ENCODE measurements at places on chromosomes 12 and 14.

GRCh38 chr14:94707494-94707893 lies 62.4 kb downstream of the GSC start:
- no peak for DNase-seq

- DNase-seq, result no peak
Observed at GRCh38 chr12:106044773-106045172, 94.0 kb downstream of the NUAK1 start.

DNA sequence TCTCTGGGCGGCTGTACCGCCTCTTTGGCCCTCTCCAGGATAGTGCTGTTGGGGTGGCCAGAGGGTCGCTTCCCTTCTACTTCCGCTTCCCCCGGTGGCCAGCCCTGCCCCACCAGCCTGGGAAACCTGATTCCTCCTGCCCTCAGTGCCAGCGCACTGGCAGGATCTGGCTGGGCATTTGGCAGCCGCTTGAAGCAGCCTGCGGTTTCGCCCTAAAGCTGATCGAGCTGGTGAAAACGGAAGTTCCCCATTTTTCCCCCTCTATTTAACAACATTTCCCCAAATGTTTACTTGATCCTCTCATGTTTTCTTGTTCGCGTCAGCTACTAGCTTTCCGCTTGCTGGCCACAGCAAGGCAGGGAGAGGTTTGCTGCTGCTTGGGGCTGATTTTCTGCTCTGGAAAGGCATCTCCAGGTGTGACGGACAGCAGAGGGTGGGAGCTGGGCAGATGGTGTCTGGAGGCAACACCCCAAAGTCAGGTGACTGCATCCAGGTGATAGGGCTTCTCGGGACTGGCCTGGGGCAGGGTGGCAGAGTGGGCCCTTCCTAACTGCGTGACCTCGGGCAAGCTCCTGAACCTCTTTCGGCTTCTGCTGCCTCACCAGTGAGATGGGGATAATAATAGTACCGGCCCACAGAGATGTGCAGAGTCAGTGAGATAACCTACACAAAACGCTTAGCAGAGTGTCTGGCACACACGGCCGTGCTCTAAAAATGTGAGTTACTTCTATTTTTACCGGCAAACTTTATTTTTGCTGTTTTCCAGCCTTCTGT lies 53.1 kb downstream of the TSPAN9 start:
- no peak for DNase-seq

DNA sequence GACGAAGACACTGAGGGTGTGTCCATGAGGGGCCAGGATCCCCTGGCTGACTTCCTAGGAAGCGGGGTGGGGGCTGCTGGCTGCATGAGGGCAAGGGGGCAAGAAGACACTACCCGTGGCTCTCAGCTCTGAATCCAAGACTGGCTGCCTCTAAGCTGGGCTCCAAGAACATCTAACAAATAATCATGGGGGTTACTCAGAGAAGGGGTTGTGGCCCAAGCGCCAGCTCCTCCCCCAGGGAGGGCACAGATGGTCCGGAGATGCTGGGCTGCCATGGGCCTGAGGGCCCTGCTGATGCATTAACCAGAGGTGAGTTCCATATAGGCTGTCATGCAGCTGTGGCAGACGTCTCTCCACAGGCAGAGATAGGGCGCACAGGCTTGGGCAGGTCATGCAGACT lies 14.3 kb downstream of the SYNDIG1L start:
- DNase-seq, result no peak

GRCh38 chr14:77109656-77110055 lies 11.6 kb downstream of the CIPC start:
- DNase-seq, result no peak

GRCh38 chr12:132236930-132237771 lies 92.2 kb downstream of the GALNT9 start:
- DNase-seq, result no peak

DNA sequence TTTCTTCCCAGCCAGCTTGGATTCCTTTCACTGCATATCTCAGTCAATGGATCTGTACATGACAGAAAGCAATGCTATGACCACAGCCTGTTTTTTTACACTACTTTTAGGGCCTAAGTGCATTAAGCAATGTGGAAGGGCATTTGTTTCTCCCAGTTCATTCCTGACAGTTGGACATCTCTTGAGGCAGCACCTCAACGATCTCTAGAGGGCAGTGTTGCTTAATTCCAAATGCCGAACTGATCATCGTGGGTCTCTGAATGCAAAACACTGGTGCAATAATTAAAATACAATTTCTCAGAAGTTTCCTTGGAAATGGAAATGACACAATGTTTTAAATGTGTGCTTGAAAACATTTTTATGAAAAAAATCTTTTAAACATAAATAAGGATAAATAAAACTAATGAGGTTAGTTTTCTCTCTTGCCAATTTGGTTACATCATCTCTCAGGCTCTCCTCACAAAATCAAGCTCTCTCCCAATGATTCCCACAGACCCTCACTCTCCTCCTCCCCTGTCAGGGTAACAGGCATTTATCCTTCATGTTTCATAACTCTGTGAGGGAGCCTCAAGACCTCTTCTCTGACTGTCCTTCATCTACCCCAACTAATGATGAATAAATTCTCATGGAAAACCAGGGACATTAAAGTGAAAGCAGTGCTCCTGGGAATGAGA lies 192.4 kb upstream of the SLC16A7 start:
- peak; percentile 39 for DNase-seq

- DNase-seq, result peak; percentile 10
Observed at GRCh38 chr12:88111074-88111652, 30.7 kb downstream of the CEP290 start.

DNA sequence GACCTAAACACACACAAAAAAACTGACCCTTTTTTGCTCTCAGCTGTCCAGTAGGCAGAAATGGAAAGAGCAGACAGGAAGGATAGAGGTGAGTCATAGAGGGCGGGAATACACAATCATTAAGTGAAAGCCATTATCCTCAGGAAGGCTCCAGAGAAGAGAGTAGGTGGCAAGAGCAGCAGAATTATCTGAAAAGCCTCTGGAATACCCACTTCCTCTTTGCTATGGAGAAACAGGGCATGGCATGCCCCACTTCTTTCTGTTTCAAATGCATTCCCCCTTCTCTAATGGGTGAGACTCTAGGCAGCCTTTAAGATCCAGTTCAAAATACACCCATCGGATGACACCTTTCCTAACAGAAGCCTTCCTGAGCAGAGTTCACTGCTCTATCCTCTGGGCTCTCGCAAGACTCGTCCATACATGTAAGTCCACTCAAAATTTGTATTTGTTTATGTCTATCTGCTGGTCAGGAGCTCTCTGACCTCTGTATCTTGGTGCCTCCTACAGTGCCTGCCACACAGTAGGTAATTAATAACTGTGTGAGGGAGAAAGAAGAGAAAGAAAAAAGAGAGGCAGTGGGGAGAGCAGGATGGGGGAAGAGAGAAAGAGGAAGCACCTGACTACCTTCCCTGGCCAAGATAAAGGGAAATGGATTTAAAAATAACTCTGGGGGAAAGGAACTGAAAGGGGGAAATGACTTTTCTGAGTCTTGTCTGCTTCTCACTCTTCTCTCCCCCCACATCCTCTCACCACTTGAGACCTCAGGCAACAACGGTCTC lies 8.5 kb downstream of the KLHL33 start:
- peak; percentile 91 for DNase-seq

Measured in COLO829 (cell line).